ENCODE measurements at places on chromosomes 2 and 18.

DNA sequence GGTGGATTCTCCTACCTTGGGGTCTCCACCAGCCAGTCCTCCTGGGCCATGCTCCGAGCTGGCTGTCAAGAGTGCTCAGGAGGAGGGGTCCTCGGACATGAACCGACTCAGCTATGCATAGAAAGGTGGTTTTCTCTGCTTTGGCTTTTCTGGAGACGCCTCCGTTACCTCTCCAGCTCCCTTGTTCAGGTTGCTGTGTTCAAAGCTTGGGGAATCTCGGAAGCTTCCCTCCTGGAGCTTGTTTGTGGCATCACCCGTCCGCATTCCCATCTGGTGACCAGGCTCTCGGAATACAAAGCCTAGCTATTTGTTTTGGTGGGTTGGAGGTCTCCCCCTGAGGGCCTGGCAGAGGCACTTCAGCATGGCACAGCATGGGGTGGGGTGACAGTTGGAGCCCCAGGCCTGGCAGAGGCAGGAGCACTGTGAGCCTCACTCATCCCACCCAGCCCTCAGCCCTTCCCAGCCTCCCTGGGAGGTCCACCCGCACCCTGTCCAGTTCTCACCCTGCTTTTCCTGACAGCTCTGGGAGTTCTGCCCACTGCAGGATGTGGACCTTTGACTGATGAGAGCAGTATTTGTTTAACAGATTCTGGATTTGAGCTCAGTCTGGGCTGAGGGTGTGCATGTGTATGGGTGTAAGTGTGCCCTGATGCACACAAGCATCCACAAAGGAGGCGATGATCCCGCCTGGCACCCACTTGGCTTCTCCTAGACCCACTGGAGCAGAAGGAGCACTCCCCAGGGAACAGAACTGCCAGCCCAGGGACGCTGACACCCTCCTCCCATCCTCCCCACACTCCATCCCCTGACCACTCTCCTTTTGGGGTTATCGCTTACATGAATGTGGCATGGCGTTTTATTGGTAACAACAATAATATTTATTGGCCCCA, 107.3 kb upstream of the HS6ST1 start:
- DNase-seq: no peak

DNA sequence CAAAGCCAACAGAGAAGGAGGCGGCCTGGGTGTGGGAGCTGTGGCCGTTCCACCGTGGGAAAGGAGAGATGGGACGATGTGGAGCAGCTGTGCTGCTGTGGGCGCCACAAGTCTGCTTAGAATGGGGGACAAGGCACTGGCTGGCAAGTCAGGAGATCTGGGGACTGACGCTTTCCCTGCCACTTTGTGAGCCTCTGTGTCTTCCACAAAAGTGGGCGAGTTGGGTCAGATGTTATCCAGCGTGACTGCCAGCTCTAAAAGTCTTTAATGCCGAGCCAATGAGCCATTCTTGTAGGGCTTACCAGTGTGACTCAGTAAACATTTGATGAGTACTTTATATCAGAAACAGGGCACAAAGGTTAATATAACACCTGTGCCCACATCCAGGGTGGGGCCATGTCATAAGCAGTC, 113.6 kb upstream of the MGAT5 start:
- no peak for DNase-seq

DNA sequence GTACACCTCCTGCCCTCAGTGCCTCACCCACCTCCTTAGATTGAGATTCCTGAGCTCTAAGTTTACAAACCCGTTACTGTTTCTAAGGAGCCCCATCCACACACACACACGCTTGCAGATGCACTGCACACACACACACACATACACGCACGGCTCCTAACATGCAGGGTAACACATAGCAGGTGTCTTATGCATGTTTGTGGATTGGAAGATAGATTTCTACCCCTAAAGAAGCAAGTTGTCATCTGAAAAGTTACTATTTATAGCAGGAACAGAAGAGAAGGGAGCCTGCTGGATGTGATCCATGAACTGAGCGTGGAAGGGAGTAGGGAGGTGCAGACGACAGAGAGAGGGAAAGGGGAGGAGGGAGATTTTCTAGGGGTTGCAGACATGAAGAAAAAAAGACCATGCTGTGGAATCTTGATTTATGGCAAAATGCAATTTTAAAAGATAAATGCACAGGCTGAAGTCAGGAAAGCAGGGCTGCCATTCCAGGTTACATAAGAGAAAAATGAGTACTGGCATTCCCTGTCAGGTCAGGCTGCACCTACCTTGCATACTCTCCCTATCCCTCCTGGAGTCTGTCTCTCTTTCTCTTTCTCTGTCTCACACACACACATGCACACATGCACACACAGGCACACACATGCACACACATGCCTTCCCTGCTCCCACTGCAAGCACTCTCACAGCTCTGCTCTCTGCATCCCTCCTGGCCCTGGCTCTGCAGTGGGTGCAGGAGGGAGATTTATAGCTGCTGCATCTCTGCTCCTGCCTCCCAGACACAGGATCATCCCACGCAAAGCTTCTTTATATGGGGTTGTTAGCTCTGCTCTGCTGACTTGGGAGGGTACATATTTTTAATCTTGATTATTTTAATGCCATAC, 192.6 kb upstream of the MYT1L start:
- no peak for DNase-seq

DNA sequence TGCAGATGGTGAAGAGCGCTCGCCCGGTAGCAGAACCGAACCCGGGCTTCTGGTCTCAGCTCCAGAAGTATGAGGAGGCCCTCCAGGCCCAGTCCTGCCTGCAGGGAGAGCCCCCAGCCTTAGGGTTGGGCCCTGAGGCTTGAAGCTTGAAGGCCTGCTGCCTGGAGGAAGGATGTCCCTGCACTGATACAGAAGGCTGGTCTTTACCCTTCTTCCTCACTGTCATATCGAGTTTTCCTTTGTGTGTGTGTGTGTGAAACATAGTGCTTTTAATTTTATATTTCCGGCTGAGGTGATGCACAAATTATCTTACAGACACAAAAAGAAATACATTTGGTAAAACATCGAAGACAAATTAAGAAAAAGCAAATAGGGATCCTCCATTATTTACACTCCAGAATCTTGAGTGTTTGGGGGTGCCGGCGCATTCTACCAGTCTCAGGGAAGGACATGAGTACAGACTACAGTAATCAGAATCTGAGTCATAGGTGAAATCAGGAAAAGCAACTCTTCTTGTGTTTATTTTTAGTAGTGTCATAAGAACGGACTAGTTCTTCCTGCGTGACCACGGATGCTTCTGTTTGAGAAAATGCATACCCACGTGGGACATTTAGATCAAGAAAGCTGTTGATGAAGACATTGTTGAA, 1.3 kb downstream of the DUSP28 start:
- no peak for DNase-seq

- no peak for DNase-seq
These were observed 41.2 kb downstream of the RALBP1 start for GRCh38 chr18:9516437-9517064.

GRCh38 chr2:176490061-176490861, 221.0 kb downstream of the MTX2 start:
- no peak for DNase-seq

- no peak for DNase-seq
These were observed 17.7 kb downstream of the EIF4E2 start for GRCh38 chr2:232568161-232568560.

- DNase-seq: no peak
These were observed 21.9 kb upstream of the MTERF4 start for GRCh38 chr2:241123816-241124536.

- DNase-seq: no peak
These were observed 4.5 kb downstream of the SLC23A3 start for GRCh38 chr2:219165058-219165911.

- no peak for DNase-seq
These were observed 1.1 kb downstream of the NCKAP1 start for GRCh38 chr2:183037074-183037552.
